ENCODE measurements at places on chromosomes 2 and 18. TPM values are rescaled to one million over a fixed set of nuclear protein-coding genes. Genes with fewer than 3 reads are reported as not detected.

- peaks cover 30% of the 10 kb centered on the region for H3K36me3 ChIP-seq
- peak within 1 kb of the TSS; percentile 92 for H3K4me3 ChIP-seq
- peak within 1 kb of the TSS; percentile 92 for H3K27ac ChIP-seq
- peak; percentile 98 for DNase-seq
Observed at GRCh38 chr2:208254871-208255556, at the start of gene IDH1. Gene IDH1 (minus strand): TSS chr2:208255071. CDS start chr2:208251551, 3,520 bp downstream.

DNA sequence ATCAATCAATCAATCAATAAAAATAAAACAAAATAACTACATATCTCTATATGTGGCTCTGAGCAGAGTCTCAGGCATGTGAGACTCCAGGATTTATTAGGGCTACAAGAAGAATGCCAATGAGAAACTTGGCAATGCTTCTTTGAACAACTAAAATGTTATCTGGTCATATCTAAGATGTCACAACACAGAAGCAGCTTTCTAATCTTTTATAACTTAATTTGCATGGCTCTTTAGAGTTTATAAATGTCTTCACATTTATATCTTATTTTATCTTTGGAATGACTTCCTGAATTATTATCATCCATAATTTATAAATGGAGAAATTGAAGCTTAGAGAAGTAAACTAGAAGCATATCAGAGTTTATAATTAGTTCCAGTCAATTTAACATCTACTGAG is 14.9 kb upstream of the MAP4K3 start:
- no peaks in the 10 kb centered on the region for H3K27me3 ChIP-seq
- no peak for DNase-seq
- no peak overlapping the region for H3K27ac ChIP-seq

DNA sequence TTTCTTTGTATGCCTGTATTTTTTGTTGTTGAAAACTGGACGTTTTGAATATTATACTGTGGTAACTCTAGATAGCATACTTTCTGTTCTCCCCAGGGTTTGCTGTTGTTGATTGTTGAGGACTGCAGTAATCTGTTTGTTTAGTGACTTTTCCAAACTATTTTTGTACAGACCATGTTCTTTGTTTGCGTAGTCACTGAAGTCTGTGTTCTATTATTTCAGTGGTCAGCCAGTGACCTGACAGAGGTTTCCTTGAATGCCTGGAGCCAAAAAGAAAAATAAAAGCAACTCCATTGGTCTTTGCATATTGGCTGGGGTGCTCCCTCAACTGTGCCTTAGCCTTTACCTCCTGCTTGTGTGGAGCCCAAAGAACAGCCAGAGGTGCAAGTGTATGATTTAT is 42.7 kb upstream of the PHLPP1 start:
- no peak for DNase-seq
- H3K4me3 ChIP-seq, result no peak overlapping the region
- H3K4me1 ChIP-seq, result no peaks in the 10 kb centered on the region
- H3K36me3 ChIP-seq, result no peaks in the 10 kb centered on the region
- no peak overlapping the region for H3K27ac ChIP-seq
- no peaks in the 10 kb centered on the region for H3K27me3 ChIP-seq

DNA sequence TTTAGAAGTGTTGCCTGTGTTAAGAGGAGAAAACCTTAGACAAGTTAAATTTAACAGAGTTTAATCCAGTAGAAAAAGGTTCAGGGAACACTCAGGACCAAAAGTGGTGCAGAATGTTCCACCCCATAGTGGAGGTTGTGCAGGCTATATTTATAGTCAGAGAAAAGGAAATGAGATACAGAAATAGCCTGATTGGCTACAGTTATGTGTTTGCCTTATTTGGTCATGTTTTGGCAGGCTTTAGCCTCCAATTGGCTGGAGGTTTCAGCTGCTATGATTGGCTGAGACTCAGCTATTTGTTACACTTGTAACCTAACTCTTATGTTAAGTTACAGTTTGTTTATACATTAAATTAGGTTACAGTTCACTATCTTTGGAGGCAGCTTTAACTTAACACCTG is 4.2 kb downstream of the STAMBP start:
- H3K4me1 ChIP-seq, result peaks cover 25% of the 10 kb centered on the region
- H3K27me3 ChIP-seq, result no peaks in the 10 kb centered on the region
- H3K4me3 ChIP-seq, result no peak overlapping the region

DNA sequence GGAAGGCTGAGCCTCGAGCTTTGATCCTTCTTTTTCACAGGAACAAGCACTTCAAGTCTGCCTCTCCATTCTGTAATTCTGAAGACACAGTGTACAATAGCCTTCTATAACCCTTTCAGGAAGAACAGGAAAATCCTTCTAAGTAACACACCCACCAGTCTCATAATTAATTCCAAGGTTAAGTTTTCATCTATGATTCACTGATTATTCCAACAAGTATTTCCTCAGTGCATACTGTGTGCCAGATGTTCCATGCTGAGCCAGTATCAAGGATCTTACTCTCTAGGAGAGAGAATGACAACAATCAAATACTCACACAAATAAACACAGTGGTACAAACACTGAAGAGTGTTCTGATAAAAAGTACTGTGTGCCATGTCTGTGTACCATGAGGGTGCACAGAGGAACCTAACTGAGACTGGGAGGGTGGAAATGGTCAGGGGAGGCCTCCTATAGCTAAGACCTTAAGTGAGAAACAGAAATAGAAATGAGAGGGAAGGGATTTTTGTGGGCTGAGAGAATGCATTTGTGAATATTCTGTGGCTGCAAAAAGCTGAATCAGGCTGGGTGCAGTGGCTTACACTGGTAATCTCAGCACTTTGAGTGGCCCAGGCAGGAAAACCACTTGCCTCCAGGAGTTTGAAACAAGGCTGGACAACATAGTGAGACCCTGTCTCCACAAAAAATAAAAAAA is 7.3 kb upstream of the MTLN start:
- H3K27ac ChIP-seq, result no peak overlapping the region
- no peaks in the 10 kb centered on the region for H3K36me3 ChIP-seq
- DNase-seq, result no peak
- H3K27me3 ChIP-seq, result peaks cover 26% of the 10 kb centered on the region
- H3K4me1 ChIP-seq, result no peaks in the 10 kb centered on the region

GRCh38 chr2:9240745-9241144 is 34.1 kb downstream of the ASAP2 start:
- no peaks in the 10 kb centered on the region for H3K36me3 ChIP-seq
- no peak for DNase-seq
- no peak overlapping the region for H3K4me3 ChIP-seq
- H3K27ac ChIP-seq, result no peak overlapping the region
- peaks cover 76% of the 10 kb centered on the region for H3K4me1 ChIP-seq
- no peaks in the 10 kb centered on the region for H3K27me3 ChIP-seq

- peak within 1 kb of the TSS; percentile 99 for H3K27ac ChIP-seq
- peak; percentile 79 for DNase-seq
- peaks cover 19% of the 10 kb centered on the region for H3K36me3 ChIP-seq
- H3K4me3 ChIP-seq, result peak within 1 kb of the TSS; percentile 97
- peaks cover 81% of the 10 kb centered on the region for H3K4me1 ChIP-seq
Observed at GRCh38 chr2:96869822-96870625, at the start of gene SEMA4C. Gene SEMA4C (minus strand): TSS chr2:96870080. CDS start chr2:96867886, 2,194 bp downstream.

DNA sequence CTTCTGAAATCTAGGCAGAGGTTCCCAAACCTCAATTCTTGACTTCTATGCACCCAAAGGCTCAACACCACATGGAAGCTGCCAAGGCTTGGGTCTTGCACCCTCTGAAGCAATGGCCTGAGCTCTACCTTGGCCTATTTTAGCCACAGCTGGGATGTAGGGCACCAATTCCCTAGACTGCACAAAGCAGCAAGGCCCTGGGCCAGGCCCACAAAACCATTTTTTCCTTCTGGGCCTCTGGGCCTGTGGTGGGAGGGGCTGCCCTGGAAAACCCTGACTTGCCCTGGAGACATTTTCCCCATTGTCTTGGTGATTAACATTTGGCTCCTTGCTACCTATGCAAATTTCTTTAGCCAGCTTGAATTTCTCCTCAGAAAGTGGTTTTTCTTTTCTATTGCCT is 315.2 kb downstream of the DCDC2C start:
- no peak overlapping the region for H3K4me3 ChIP-seq
- H3K4me1 ChIP-seq, result no peaks in the 10 kb centered on the region
- no peaks in the 10 kb centered on the region for H3K27me3 ChIP-seq
- no peak overlapping the region for H3K27ac ChIP-seq
- no peak for DNase-seq

GRCh38 chr2:29657674-29658073 is 263.7 kb downstream of the ALK start:
- H3K4me3 ChIP-seq, result no peak overlapping the region
- DNase-seq, result no peak
- H3K4me1 ChIP-seq, result peaks cover 13% of the 10 kb centered on the region

- H3K4me3 ChIP-seq, result no peak overlapping the region
- peak overlapping the region; percentile 76 for H3K27ac ChIP-seq
- DNase-seq, result no peak
- H3K27me3 ChIP-seq, result no peaks in the 10 kb centered on the region
- peaks cover 11% of the 10 kb centered on the region for H3K4me1 ChIP-seq
Observed at GRCh38 chr2:160425434-160426151, 68.0 kb downstream of the RBMS1 start.

- H3K4me3 ChIP-seq, result no peak overlapping the region
- DNase-seq, result peak; percentile 39
- H3K27me3 ChIP-seq, result no peaks in the 10 kb centered on the region
- H3K4me1 ChIP-seq, result peaks cover 48% of the 10 kb centered on the region
- no peaks in the 10 kb centered on the region for H3K36me3 ChIP-seq
Observed at GRCh38 chr2:207503234-207503633, 26.5 kb upstream of the CREB1 start.

DNA sequence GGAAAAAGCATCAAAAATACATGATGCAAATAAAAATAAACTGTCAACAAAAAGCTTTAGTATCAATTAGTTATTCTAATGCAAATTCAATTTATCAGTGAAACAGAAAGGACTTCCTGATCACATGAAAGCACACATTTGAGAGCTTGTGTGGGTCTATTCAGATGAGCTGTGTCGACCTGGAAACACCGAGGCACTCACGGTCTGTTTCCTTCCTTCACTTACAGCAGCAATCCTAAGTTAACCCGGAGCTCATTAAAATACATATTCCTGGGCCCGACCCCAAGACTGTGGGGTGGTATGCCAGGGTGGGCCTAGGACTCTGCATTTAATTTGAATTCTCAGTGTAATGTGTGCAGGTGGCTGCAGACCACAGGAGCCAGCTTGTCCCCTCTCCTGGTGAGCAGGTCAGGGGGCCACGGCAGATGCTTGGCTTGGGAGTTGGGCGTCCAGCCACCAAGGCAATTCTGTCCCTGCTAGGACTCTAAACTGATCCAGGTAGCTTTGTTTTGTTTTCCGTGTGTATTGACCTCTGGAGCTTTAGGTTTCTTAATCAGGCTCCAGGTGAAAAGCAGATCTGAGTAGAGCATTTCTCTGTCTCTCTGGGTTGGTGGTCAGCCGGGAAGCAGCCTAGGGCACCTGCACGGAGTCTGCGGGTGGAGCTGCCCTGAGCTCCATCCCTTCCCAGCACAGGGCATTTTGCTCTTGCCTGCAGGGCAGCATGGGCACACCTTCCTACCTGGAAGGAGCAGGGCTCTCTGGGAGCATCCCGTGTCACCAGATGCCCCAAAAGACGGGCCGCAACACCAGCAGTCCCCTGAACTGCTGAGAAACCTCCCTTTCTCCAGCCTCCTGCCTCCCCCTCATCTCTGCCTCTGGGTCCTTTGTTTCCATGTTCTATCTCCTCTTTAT is 9.0 kb downstream of the MBP start:
- DNase-seq, result no peak
- no peak overlapping the region for H3K4me3 ChIP-seq
- H3K4me1 ChIP-seq, result peaks cover 16% of the 10 kb centered on the region
- H3K36me3 ChIP-seq, result no peaks in the 10 kb centered on the region
- H3K27me3 ChIP-seq, result peaks cover 6% of the 10 kb centered on the region
- H3K27ac ChIP-seq, result no peak overlapping the region

- no peak overlapping the region for H3K4me3 ChIP-seq
- no peak for DNase-seq
- no peak overlapping the region for H3K27ac ChIP-seq
- H3K36me3 ChIP-seq, result no peaks in the 10 kb centered on the region
Observed at GRCh38 chr2:238667008-238667407, 180.9 kb upstream of the TWIST2 start.

DNA sequence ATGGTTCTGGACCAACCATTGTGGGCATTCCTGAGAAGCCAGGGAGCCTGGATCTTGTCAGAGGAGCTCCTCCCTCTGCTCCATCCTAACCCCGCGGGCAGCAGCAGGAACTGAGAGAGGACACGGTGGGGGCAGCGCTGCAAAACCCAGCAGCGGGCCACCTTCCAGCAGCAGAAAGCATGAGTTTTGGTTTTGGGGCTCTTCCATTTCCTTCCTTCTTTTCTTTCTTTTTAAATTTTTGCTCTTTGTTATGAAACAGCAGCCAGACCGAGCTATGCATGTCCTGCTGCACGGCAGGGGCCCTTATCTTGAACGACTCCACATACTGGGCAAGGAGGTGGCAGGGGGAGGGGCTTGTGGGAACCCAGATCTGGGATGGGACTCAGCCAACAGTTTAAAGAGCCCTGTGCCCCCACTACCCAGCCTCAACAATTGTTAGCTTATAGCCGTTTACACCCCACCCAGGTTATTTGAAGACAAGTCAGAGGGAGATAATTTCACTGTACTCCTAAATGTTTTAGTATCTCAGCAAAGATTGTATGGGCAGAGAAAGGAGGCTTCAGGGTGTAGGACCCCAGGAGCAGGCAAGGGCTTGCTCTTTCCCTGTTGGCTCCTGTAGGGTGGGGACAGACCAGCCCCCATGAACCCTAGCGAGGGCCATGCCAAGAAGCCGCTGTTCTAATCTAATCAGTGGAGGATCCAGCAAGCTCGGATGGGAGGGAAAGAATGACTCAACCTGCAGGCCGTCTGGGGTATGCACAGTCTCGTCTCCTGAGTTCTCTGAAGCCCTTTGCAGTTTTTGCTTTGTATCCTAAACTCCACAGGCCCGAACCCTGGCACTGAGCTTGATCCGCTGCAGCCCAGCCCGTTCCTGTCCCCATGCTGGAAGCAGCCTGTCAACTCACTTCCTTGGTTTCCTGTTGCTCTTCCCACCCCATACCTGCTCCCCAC is 75.3 kb downstream of the LRRFIP1 start:
- no peak overlapping the region for H3K4me3 ChIP-seq
- peaks cover 92% of the 10 kb centered on the region for H3K4me1 ChIP-seq
- H3K36me3 ChIP-seq, result no peaks in the 10 kb centered on the region
- DNase-seq, result peak; percentile 67
- H3K27ac ChIP-seq, result peak overlapping the region; percentile 46

DNA sequence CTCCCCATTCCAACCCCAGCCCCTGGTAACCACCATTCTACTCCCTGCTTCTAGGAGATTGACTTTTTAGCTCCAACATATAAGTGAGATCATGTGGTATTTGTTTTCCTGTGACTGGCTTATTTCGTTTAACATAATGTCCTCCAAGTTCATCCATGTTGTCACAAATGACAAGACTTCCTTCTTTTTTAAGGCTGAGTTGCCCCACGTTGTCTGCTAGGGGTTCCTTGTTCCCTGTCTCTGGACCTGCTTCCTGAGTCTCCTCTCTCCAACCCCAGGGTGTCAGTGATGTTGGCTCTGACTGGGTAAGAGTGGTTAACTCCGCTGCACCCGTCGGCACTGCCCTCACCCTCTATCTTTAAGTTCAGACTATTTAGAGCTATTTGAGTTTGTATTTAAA is 175.2 kb downstream of the SH3RF3 start:
- H3K4me1 ChIP-seq, result peaks cover 16% of the 10 kb centered on the region
- no peaks in the 10 kb centered on the region for H3K36me3 ChIP-seq
- H3K27me3 ChIP-seq, result no peaks in the 10 kb centered on the region
- H3K27ac ChIP-seq, result no peak overlapping the region
- no peak overlapping the region for H3K4me3 ChIP-seq

Gene MOGAT1
- polyA plus RNA-seq, result 0.07 TPM

Gene QPCT
- polyA plus RNA-seq, result 0.95 TPM

Gene SLC4A3
- 197 TPM for polyA plus RNA-seq

Gene NEU2
- not detected for polyA plus RNA-seq

Gene SULT1C2
- polyA plus RNA-seq, result not detected

Gene FAM210A
- polyA plus RNA-seq, result 15.4 TPM

Gene GPAT2
- polyA plus RNA-seq, result 4.6 TPM

Gene ASPRV1
- 1.0 TPM for polyA plus RNA-seq

Gene KIF1A
- polyA plus RNA-seq, result 0.42 TPM

Gene LYPD6
- polyA plus RNA-seq, result 0.15 TPM

Measured in heart right ventricle (tissue), 16 donors.